ENCODE measurements at places on chromosomes 16 and 17.

DNA sequence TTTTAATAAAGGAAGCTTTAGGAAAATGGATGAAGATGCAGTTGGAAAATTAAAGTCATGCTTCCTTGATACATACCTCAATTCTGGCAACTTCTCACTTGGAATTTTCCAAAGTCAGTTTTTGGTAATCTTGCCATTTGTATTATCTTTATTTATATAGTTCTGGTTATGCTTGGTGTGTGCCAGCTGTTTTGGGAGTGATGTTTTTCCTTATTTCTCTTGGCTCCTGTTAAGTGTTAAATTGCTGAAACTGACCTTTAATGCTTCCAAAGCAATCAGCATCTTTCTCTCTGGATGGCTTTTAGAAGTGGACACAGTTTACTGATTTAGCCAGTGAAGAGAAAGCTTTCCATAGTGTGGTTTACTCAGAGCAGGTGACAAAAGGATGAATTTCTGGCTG lies 70.1 kb upstream of the HAS3 start:
- DNase-seq: no peak

DNA sequence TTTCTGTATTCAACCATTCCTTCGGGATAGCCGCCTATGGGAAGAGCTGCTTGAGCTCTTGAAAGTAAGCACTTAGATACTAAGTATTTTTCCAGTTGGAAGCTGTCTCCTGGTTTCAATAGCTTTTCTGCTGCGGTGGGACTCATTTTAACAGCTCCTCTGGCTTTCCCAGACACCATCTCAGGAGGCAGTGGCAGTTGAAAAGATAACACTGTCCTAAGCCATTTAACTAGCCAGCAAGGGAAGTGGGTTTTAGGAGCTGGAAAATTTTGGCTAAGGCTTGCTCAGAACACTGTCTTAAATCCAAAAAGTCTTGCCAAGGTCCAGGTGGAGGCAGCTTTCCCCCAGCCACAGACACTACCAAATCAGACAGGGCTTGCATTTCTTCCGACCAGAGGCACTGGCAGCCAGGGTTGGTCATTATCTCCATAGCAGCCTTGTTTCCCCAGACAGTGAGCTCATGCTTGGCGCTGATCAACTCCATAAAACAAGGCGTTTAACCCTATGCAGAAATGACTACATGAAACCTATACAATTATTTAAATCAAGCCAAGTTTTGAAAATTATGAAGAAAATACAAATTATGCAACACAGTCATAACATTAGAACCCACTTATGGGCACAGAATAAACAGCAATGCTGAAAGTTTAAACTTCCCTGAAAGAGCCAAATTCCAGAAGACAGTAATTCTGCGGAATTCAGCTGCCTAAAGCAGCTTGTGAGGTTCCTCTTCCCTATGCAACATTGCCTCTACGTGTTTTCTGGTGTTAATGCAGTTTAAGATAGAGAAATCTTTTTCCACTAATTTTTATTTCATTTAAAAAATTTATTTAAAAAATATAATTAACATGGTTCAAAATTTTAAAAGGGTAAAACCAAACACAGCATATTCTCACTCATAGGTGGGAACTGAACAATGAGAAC lies 25.0 kb downstream of the GABARAPL2 start:
- DNase-seq: no peak

DNA sequence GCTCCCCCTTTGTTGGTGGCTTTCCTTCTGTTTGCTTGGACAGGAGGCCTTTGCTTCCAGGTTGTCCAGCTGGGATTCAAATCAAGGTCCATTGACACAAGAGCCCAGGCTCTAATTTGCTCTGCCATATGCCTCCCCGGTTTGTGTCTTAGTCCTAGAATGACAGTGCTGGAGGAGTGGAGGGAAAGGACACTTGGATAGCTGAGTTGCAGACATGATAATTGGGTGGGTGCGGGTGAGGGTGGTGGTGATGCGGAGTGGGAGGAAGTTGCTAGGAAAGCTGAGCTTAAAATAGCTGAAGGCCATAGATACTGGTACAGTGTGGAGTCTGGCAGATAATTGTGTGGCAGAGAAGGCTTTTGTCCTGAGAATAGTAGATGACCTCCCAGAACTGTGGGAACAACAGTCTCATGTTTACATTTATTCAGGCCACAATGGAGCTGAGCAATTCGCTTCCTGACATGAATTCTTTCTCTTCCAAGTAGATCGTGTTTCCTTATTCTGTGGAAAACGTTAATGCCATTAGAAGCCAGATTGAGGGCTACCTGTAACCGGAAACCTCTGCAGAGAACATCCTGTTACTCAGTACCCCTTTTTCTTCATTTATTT lies 23.8 kb downstream of the SEC14L1 start:
- no peak for DNase-seq

GRCh38 chr17:57088298-57088697 lies 3.3 kb downstream of the AKAP1 start:
- DNase-seq: no peak

GRCh38 chr16:49628148-49628547 lies 227.8 kb downstream of the ZNF423 start:
- DNase-seq: no peak

- no peak for DNase-seq
These were observed 8.8 kb downstream of the WFIKKN2 start for GRCh38 chr17:50844117-50844700.

DNA sequence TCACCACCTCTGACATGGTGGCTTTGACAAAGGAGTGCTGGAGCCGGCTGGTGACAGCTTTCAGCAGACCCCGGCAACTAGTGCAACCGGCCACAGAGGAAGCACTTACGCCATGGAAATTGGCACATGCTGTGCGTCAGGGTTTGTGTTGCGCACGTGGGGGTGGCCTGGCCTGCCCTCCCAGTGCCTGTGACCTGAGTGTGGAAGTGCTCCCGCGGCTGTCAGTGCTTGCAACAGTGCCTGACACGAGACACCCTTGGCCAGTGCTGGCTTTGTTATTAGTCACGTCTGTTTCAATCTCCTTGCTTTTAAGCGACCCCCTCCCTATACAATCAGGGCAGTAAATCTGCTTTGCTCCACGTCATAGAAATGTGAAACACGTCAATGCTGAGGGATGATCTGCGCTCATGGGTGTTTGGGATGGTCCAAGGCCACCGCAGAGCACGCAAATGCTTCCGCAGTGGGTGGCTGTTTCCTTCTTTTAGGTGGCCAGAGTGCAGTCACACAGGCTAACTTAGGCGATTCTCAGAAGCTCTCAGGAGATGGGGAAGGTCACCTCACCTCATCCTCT lies 64.3 kb downstream of the PGS1 start:
- DNase-seq: no peak

DNA sequence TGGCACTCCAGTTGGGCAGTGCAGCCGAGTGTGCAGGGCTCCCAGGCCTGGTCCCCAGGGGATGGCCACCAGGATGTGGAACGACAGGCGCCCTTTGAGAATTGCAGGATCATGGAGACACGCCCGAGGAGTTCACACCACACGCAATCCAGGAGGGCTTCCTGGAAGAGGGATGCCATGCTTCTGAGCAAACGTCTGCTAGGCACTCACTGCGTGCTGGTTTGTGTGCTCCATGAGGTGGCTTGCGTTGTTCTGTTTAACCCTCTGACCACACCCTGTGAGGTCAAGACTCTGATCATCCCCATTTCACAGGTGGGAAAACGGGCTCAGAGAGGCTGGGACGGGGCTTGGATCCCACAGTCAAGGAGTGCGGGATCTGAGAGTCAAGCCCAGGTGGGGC lies 32.6 kb upstream of the ZFPM1 start:
- no peak for DNase-seq

DNA sequence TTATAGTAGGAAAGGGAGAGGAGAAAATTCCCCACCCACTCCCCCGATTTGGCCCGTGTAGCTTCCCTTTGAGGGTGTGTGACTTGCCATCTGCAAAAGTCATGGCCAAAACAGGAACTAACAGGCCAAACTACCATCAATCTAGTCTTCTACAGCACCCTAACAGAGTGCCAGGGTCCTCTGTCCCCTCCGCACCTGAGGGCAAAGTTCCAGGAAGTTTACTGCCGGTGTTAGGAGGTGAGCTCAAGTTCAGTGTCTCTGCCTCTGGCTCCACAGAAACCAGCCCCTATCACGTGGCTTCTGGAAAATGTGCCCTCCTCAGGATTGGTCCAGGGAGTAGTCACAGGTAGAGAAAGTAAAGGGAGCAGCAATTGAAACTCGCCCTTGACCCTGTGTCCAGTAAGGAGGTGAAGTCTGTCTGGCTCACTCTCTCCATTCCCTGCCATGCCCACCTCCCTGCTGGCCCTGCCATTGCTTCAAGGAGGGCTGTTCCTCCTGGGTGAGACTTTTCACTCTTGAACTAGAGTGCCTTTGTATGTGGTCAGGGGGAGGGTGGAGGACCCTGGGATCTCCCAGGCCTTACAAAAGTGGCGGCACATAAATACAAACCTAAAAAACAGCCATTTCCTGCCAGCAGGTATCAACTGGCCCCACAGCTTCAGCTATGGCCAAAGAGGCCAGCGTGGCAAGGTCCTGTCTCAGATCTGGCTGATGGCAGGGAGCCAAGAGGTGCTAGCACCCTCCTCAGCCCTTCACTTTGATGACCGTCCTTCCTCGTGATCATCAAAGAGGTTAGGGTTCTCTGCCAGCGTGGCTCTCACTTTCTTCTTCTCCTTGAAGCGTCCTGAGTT lies 5.3 kb downstream of the PRR15L start:
- DNase-seq: no peak

- DNase-seq: no peak
These were observed 743 bp downstream of the SHCBP1 start for GRCh38 chr16:46620266-46621005.

DNA sequence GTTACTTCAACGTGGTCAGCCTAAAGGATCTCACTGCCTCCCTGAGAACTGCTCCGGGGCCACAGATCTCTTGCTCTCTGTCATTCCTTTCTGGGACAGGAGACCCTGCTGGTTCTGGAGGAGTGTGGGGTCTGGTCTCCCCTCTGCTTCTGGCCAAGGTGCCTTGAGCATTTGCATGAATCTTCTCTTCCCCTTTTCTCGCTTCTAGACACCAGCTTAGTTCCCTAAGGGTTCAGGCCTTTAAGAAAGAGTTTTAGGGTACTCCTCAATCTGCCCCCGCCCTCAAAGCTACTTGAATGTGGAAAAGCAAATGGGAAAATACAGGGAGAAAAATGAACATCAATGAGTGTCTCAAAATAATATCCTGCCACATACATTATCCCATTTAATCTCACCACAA lies 48.1 kb downstream of the WSB1 start:
- DNase-seq: no peak

GRCh38 chr17:77695386-77695785 lies 263.1 kb upstream of the TNRC6C start:
- DNase-seq: no peak

DNA sequence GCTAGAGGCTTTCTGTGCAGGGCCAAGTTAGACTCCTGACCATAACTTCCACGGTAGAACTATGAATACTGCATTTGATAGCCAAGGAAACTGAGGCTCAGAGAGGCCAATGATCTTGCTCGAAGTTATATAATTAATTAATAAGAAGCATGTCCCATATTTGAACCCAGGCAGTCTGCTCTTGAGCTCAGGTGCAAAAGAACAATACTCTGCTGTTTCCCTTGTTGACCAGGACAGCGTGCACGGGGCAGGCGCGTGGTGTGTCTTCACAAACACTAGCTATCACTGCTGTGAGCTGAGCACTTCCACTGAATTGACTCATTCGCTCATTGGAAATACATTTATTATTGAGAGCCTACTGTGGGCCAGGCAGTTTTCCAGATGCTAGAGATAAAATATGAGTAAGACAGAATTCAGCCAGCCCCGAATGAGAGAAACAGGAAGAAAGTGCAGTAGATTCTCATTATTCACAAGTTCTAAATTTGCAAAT lies 1.6 kb downstream of the CHD9 start:
- no peak for DNase-seq

- DNase-seq: peak; percentile 61
These were observed at the start of gene SNAI3 for GRCh38 chr16:88686439-88687253. Gene SNAI3 (minus strand): TSS chr16:88686507. CDS start chr16:88686406, 101 bp downstream.

- DNase-seq: peak; percentile 17
These were observed 134.8 kb downstream of the HS3ST2 start for GRCh38 chr16:22948603-22949368.

DNA sequence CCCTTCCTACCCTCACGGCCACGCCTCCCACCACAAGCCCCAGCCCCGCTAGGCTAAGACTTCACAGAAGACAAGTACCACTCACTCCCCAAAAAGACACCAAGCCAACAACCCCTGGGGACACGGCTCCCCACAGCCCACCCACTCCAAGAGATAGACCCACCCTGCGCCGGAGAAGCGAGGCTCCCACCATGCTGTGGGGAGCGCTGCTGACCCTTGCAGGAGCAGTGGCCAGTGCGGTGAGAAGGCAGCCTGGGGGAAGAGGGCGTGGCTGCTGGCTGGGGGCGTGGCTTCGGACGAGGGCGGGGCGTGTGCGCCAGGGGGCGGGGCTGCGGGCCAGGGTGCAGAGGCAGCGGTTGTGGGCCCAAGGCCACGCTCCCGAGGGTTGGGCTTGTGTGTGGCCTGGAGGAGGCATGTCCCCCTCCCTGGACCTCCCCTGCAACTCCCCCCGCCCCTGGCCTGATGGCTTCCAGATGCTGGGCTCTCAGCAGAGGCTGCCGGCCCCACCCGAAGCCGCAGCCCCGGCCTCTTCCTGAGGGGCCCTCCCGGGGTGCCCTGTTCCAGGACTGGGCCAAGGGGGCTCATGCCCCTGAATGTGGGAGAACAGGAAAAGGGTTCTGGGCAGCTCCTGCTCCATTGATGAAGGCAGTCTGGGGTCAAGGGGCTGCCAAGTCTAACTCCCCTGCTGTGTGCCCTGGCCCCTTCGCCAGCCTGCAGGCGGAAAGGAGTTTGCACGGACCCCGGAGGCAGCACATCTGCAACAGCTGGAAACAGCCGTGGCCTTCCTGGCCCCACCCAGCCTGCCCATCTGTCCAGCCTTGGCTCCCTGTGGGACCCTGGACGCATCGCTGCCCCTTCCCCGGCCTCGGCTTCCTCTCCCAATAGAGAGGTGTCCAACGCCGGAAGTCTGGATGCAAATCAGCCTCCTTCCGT lies 9.1 kb downstream of the TFAP4 start:
- no peak for DNase-seq

DNA sequence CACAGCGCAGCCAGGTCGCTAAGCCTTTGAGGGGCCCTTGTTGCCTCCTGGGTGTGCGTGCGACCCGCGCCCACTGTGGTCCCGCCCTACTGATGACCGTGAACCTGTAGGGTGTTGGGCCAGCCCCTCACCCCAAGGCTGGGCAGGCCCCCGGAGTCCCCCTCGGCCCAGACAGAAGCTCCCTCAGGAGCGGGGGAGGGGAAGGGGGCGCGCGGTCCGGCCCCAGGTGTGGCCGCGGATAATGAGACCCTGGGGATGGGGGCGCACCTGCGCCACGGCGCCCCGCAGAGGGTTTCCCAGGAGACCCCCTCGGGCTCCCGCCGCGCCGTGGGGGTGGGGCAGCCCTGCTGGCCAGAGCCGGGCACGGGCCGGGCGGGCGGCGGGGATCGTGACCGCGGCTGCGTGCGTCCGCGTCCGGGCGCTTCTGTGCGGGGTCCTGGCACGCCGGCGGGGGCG lies 358 bp upstream of the ARHGDIG start:
- DNase-seq: no peak

DNA sequence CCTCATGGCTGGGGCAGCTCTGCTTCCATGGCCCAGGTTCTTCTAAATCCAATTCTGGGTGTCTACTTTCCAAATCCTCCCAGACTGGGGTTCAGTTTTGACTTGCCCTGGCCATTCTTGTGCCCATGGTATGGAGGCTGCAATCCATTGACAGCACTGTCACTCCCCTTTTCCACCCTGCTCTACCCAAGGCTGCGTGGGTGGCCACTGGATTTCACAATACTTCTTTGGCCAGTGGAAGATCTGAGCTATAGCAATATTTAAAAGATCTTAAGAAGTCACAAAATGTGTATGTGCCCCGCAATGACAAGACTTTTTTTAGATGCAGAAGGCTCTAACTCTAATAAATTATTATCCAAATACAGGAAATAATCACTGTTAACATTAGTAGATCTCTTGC lies 329.4 kb upstream of the CCL2 start:
- DNase-seq: no peak

- no peak for DNase-seq
These were observed 36.2 kb downstream of the CDRT4 start for GRCh38 chr17:15431196-15431595.
